ENCODE measurements at places on chromosomes 1 and 21.

DNA sequence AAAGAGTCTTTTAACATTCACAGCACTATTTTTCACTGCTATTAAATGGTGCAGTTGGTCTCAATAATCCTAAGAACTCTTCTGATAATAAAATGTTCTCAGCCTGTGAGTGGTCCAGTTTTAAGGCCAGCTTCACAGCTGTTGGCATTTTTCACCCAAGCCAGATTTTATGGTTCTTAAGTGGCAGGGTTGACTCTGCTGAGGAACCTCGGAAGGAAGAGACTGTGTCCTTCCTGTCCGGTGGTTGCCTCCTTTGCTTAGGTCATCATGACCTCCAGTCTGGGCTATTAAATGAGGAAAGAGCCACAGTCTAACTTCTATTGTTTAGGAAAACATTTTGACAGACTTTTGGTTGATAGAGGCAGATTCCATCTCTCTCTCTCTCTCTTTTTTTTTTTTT lies 112.5 kb upstream of the SERBP1 start:
- DNase-seq: no peak

GRCh38 chr1:89259283-89259971 lies 13.2 kb downstream of the GBP5 start:
- peak; percentile 84 for DNase-seq

DNA sequence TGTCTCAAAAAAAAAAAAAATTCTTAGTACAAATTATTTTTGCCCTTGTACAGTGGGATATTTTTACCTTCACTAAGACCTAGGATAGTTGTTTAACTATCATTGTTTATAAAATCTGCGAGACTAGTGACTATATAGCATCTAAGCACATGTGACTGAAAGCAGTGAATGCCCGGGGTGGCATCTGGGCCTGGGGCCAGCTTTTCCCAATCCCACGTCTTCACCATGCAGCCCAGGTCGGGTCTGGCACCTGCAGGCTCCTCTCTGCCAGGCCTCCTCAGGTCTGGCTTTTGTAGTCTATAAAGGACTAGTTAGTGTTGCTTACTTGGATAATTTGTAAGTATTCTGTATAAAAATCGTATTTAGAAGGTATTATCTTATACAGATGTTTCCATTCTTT lies 40.8 kb downstream of the CBS start:
- DNase-seq: no peak

- no peak for DNase-seq
Observed at GRCh38 chr1:1917995-1918900, 831 bp downstream of the TMEM52 start.

- DNase-seq: no peak
Observed at GRCh38 chr1:98940069-98940721, 64.5 kb downstream of the PLPPR5 start.

DNA sequence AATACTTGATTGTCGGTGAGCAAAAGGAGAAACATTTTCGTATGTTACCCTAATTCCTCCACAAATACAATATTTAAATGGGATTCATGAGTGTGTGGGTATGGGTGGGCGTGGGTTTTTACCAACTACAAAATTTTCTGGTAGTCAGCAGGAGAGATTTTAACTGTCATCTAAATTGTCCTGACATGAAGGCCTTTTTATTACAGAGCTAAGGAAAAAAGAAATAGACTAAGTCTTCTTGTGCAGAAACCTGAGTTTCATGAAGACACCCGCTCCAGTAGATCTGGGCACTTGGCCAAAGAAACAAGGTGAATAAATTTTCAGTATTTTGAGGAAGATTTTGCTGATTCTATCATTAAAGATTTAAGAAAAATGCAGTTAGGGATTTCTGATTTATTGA lies 752 bp downstream of the RGS18 start:
- no peak for DNase-seq

DNA sequence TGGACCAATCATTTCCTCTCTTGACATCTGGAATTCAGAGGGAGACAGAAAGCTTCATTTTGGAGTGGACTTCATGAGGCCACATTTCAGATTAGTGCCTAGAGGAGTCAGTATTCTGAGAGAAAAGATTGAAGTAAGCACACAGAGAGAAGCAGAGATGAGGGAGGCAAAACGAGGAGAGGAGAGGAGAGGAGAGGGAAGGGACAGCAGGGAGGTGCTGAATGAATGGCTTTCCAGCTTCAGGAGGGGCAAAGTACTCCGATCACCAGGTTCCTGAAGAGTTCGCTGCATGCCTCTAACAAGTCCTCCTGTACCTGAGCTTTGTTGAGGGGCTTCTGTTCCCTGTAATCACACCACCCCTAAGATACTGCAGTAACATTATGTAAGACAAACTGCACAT lies 76.0 kb downstream of the NRIP1 start:
- DNase-seq: no peak

DNA sequence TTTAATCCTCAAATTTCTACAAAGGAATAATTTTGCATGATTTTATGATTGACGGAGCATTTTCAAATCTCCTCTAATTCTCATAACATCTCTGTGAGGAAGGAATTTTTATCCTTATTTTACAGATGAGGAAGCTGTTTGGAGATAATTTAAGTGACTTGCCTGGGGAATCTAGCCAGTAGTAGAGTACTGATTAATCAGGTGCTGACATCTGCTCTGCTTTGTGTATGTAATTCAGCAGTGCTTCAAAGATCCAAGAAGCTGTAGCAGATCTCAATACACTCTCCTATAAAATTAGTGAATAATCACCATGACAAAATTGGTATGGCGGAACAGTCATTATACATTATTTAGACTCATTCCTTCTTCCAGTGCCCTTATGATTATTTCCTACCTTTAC lies 46.0 kb downstream of the DPH5 start:
- DNase-seq: no peak

DNA sequence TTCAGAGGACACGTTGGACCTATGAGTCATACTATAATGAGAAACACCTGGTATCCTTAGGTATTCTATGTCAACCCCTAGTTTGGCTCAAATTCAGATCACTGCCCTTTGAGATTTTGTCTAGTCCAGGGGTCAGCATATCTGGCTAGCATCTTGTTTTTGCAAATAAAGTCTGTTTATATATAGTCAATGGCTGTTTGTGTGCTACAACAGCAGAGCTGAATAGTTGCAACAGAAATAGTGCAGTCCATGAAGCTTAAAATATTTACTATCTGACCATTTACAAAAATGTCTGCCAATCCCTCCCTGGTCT lies 48.5 kb upstream of the EDEM3 start:
- DNase-seq: no peak

- DNase-seq: no peak
Observed at GRCh38 chr1:213423041-213423440, 372.0 kb downstream of the RPS6KC1 start.

DNA sequence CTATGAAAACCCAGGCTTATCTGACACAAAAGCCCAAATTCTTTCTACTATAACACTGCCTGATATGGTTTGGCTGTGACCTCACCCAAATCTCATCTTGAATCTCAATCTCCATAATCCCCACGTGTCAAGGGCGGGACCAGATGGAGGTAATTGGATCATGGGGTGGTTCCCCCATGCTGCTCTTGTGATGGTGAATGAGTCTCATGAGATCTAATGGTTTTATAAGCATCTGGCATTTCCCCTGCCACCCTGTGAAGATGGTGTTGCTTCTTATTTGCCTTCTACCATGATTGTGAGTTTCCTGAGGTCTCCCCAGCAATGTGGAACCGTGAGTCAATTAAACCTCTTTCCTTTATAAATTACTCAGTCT lies 123.3 kb upstream of the USP24 start:
- no peak for DNase-seq

DNA sequence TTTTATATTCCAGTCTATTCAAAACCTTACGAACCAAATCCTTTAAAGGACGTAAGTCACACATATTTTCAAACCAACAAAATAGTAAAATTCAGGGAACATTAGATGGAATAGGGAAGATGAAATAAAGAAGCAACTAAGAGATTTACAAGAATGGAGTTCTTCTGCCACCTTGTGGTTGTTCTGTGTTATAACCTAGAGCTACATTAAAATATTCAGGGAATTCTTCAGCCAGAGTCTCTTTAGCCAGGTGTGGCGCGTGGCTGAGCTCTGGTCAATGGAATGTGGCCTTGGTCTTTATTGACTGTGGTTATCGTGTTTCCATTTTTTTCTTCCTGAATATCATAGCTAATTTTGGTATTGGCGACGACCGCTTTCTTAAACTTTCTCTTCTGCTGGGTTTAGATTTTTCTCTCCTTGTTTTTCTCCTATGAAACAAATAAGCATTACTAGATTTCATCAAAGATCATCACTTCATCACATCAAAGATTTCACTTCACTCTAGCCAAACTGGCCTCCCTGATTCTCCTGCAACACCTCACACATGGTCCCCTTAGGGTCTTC lies 221.3 kb downstream of the MRPL39 start:
- DNase-seq: no peak

DNA sequence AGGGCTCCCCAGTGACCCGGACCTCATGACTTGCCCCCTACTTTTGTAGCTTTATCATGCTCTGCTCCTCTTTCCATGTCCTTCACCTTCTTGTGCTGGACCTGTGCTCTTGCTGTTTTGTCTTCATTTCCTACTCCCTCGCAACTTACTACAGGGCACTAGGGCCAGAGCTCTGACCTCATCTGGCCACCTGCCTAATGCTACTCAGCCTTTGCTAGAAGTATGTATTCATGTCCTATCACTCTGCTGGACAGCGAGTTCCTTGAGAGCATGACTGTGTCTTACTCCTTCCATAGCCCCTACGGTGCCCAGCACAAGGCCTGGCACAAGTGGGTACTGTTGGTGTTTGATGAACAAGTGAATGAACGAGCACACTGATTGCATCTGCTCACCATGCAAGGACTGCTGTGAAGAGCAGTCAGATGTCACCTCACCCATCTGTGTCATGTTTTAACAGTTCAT lies 1.9 kb downstream of the MTFR1L start:
- peak; percentile 56 for DNase-seq

- DNase-seq: no peak
Observed at GRCh38 chr1:46485564-46486431, 3.8 kb upstream of the DMBX1 start.

DNA sequence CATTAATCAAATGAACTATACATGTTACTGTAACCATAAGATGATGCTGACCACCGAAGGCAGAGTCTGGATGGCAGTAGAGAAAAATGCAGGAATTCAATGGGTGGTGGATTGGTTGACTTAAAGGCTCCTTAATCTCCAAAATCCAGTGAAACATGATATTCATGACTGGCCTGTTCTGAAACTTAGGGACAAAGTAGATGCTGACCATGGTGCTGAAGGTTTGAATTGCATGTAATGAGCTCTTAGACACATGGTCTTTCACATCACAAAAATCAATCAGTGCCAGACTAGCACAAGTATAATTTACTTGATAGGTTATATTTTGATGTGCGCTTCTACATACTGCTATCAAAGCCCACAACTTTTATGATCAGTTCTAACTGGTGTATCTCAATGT lies 30.9 kb upstream of the NTMT2 start:
- no peak for DNase-seq

DNA sequence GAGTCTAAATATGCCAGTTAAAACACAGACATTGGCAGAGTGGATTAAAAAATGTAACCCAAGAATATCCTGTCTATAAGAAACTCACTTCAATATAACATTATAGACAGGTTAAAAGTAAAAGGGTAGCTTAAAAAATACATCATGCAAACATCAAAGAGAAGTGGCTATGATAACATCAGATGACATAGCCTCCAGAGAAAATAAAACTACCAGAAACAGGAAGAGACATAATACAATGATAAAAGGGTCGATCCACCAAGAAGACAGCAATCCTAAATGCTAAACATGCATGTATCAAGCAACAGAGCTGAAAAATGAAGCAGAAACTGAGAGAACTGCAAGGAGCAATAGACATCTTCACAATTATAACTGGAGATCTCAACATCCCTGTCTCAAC lies 190.2 kb upstream of the NR5A2 start:
- DNase-seq: no peak

DNA sequence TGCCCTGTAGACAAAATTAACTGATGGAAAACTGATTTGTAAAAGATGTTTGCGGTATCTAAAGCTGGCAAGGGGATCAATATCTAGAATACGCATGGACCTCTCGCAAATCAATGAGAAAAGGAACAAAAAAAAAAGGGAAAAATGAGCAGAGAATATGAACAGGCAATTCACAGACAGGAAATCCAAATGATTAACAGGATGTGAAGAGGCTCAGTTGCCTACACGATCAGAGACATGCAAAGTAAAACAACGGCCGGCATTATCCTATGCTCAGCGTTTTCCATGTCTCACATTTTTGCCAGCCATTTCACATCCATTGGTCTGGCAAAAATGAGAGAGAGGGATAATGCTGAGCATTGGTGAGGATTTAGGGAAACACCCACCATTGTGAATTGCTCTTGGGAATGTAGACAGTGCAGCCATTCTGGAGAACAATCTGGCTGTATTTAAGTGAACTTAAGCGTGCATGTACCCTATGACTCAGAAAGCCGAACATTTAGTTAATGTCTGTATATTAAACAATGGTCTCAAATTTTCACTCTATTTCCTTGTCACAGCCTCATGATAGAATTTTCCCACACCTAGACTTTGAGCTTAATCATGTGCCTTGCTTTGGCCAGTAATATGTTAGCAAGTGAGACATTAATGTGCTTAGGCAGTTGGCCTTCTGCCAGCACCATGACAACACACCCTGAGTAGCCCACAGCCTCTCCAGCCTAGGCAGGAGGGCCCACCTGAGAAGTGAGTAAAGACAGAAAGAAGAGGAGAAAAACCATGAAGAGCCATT lies 61.0 kb upstream of the NBPF3 start:
- DNase-seq: no peak

GRCh38 chr21:32196001-32196400 lies 82.8 kb downstream of the MIS18A start:
- no peak for DNase-seq

GRCh38 chr1:223628233-223629125 lies 37.0 kb downstream of the CAPN8 start:
- DNase-seq: peak; percentile 77

DNA sequence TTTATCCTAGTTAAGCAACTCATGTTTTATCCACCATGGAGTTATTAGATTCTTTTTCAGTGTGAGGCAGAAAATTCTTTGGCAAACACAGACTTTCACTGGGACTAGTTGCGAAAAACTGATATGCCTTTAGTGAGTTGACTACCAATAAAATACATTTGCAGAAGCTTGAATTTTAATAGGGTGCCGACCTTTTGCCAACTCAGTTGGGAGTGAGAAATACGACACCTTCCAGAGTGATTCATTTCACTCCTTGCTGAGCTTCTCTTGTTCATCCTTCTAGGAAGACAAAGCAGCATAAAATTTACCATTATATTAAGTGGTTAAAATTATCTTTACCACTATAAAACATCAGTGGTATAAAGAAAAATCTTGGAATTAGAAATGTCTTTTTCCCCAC lies 1.2 kb upstream of the KRTAP23-1 start:
- DNase-seq: no peak

DNA sequence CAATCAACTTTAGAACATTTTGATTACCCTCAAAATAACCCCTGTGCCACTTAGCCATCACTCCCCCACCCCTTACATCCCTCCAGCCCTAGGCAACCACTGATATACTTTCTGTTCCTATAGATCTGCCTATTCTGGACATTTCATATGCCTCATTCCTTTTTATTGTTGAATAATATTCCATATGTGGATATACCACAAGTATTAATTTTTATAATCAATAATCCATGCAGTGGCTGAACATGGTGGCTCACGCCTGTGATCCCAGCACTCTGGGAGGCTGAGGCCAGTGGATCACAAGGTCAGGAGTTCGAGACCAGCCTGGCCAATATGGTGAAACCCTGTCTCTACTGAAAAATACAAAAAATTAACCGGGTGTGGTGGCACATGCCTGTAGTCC lies 20.1 kb upstream of the MED18 start:
- no peak for DNase-seq

- DNase-seq: no peak
Observed at GRCh38 chr21:34202553-34203372, 129.4 kb downstream of the MRPS6 start.
